ENCODE measurements at places on chromosomes 6 and 20.

DNA sequence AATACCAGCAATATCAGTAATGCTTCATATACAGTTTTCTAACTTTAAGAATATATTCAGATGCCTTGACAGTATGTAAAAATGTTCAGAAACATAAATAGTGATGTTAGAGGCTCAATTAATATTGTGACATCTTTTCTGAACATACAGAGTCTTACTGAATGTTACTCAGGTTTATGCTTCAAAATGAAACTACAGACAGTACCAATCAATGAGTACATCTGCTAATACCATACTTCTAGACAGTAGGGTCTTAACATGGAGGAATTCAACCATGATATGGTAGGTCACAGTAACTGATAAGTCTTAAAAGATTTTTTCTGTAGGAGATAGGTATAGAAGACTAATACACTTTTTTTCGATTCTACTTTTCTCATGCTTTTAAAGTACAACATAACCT, 8.3 kb downstream of the GCLC start:
- DNase-seq, result no peak

GRCh38 chr6:15916581-15916980, 212.3 kb upstream of the MYLIP start:
- no peak for DNase-seq

GRCh38 chr20:58568483-58569240, 53.5 kb upstream of the APCDD1L start:
- DNase-seq, result no peak

- no peak for DNase-seq
These were observed 59.6 kb upstream of the QKI start for GRCh38 chr6:163354761-163355425.

DNA sequence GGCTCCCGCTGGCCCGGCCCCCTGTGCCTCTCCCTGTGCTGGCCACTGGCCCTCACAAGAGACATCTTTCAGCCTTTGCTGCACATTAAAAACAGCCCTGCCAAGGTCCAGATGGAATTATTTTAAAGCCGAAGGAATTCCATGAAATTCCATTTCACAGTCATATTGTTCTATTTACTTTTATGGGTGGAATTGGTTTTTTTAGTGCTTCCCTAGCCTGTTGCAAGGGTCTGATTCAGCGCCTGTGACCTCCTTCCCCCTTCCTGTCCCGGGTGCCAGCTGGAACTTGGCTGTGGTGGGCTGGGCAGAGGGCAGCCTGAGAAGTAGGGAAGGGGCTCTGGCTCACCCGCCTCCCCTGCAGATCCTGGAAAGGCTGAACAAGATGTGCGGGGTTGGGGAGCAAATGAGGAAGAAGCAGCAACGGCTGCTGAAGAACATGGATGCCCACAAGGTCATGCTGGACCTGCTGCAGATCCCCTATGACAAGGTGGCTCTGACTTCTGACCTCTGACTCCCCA, 34.3 kb downstream of the UQCC2 start:
- no peak for DNase-seq

DNA sequence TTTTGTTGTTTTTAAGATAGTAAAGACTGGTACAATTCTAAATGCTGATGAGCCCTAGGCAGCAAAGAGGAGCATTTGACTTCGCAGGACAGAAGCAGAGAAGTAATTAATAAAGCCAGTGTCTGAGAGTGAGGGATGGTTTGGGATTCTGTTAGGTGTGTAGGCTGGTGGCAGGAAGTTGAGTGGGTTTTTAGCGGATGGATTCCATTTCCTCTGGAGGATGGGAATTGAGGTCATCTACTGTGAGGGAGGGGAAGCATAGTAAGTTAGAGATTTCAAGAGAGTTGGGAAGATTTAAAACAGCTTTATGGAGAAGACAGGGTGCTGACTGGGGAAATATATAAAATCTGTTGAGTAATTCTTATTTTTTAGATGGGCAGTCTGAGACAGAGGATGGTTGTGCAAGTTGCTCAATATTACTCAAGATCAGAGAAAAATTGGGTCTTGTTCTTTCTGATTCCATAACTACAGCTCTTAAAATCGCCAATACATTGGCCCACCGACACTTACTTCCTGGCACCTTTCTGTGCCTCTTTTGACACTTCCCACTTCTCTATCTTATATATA, 48.8 kb downstream of the PRL start:
- no peak for DNase-seq
